SIG-M5 (cell line): ENCODE measurements at places on chromosomes 5 and 9.

GRCh38 chr5:36138900-36139683 lies 12.6 kb downstream of the LMBRD2 start:
- DNase-seq, result no peak

- DNase-seq, result no peak
These were observed 27.9 kb downstream of the AFAP1L1 start for GRCh38 chr5:149299451-149300054.

DNA sequence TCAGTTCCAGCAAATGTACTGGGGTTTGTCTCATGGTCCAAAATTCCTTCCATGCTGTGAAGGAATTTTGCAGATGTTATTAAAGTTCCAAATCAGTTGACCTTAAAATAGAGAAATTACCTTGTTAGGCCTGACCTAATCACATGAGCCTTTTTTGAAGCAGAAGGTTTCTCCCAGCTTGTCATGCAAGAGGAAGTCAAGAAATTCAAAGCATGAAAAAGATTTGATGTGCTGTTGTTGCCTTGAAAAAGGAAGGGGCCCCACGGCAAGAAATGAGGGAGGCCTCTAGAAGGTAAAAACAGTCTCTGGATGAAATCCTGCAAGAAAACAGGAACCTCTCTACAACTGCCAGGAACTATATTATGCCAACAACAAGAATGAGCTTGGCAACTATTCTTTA lies 24.2 kb upstream of the HAPLN1 start:
- DNase-seq, result peak; percentile 20

DNA sequence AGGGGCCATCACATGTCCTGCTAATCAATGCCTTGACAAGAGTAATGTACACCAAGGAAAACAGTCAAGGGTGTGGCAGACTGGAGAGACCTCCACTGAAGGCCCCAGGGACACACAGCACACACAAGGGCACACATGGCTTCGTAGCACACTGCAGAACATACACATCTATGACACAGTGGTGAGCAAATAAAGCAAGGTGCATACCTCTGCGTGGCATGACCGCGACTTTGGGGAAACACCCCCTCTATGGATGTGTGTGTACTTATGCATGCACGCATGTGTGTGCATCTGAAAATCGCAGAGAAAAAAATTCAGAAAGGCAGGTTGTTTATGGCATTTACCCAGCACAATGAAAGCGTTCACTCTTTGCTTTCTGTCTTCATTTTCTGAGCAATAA lies 20.5 kb downstream of the SEMA4D start:
- no peak for DNase-seq

DNA sequence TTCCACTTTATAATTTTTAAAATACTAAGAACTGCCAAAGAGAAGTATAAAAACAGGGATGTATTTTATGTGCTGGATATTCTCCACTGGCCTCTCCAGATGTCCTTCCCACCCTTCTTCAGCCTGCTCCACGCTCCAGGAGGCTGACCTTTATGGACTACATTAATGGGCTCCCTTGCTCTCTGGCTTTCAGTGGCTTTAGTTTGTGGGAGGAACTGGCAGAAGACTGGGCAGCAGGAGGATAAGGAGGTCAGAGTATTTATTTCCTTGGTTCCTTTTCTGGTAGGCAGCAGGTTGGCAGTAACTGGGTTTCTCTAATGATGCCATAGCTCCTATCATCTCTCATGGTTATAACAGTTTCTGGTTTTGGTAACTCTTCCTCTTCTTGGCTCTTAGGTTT lies 133.9 kb downstream of the PAM start:
- no peak for DNase-seq

GRCh38 chr5:102778478-102778877 lies 23.4 kb downstream of the PAM start:
- no peak for DNase-seq

- DNase-seq, result no peak
These were observed 312.5 kb upstream of the SEMA6A start for GRCh38 chr5:116887104-116887503.

- DNase-seq, result no peak
These were observed 73.0 kb upstream of the IL17B start for GRCh38 chr5:149452007-149452664.

DNA sequence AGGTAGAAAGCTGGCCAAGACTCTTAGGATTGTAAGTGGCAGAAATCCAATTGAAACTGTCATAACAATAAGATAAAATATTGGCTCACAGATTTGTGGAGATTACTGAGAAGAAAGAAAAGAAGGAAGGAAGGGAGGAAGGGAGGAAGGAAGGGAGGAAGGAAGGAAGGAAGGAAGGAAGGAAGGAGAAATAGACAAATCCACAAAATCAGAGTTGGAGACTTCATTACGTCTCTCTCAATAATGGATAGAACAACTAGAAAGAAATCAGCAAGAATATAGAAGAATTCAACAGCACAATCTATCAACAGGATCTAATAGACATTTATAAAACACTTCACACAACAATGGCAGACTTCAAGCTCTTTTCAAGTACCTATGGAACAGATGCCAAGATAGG lies 17.9 kb upstream of the PAM start:
- DNase-seq, result no peak

- no peak for DNase-seq
These were observed 29.0 kb downstream of the KLHL3 start for GRCh38 chr5:137706841-137707240.

DNA sequence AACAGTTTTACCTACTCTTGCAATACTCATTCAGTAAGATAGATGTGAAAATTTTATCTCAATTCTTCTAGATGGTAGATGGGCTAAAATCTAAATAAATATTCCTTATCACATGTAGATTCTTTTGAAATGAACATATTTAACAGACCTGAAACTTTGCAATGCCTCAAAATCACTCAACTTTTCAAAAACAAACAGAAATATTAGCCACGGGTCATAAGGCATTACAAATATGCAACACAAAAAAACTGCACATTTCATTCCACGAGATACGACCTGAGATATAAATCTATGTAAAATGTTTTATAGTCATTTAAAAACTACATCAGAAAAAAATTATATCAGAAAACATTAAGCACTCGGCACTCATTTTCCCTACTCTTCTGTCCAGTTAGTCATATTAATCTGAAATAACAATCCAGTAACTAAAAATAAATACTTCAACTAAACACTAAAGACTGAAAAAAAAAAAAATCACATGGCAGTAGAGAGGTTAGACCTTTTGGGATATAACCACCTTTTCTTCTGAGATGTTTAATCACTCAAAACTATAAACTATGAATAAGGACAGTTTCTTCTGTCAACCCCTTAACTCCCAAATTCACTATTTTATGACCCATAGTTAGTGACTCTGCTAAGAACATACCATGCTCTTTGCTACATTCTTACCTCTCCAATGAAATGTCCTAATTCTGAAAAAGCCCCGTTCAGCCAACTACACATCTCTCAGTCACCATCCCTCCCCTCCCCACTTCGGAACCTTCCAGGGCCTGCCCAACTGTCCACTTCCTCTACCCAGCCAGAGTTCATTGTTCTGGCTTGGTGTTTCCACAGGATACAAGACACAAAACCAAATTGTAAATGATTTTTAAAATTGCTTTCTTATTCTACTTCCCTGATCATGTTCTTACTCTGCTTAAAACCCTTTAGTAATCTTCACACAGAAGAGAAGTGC lies 6.4 kb downstream of the HOMER1 start:
- no peak for DNase-seq

DNA sequence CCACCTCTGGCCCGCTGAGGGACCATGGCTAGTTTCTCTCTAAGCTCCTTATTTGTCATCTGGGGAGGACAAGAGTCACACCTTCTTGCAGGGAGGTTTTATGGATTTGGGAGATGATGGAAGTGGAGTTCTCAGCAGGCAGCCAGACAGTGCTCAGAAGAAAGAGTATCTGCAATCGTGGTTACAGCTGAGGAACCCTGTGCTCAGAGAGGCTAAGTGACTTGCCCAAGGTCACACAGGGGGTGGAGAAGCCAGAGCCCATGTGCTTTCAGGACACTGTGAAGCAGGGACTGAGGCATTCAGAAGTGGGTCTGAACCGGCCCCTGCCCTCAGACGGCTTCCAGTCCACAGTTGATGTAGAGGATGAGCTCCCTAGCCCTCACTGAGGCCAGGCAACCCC lies 10.8 kb downstream of the PRRX2 start:
- DNase-seq, result no peak

DNA sequence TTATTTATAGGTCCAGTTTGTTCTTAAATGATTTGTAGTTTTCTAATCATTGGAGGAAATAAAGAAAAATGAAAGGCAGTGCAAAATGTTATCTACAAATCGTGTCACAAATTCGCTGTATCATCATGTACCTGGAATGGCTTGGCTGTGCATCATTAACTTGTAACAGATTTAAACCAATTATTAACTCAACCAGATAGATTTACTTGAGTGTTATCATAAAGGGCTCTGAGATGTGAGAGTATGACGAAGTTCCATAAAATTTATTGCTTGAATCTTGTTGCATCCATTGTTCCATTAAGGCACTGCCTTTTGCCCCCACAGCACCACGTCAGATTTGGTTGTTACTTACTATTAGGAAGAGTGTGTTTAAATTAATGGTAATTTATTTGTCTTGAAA lies 23.5 kb downstream of the PCSK5 start:
- DNase-seq, result no peak

DNA sequence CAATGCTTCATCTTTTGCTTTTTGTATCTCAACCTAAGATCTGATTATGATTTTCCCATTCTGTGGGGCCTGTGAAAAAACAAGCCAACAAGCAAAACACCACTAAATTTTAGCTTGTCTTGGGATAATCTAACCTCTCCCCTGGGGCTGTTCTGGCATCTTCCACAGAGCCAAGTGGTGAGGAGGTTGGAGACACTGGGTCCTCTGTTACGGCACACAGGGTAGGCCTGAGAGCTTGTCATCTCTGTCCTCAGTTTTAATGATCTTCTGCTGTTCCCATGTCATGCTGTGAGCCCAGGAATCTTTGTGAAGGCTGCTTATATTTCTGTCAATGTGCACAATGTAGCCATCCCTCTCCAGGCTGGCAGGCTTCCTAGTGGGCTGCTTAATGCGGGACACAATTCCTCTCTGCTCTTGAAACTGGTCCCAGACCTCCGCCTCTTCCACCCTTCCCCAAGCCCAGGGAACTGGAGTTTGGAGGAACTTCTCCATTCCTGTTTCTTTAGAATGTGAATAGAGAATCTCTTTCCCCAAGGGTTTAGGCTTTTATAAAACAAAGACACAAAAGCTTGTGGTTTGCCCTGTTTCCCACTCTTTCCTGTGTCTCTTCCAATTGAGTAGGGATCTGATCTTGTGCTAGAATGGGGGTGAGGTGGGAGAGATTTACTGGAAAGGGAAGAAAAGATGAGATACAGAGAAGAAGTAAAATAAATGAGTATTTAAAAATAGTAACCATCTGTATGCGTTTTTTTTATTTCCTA lies 30.9 kb upstream of the SEMA6A start:
- DNase-seq, result no peak

DNA sequence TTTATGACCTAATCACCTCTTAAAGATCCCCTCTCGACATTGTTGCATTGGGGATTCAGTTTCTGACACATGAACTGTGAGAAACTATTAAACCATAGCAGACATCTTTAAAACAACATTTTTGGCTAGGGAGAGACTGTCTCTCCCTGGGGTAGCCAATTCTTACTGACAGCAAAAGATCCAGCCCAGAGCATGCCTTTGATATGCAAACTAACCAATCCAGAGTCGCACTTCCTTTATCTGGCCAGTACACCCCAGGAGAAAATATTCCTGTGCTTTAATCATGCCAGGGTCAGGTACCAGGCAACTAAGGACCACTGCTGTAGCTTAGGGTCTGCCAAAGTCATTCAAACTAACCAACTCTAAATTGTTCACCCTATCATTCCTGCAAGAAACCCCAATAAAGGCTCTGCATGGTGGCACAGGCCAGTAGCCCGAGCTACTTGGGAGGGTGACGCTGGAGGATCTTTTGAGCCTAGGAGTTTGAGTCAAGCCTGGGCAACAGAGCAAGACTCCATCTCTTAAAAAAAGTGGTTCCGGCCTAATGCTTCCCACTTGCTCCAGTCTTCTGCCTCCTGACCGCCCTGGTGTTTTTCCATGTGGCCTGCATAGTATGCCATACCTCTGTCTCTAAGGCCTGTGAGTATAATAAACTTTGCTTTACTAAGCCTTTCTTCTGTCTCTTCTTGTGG lies 62.3 kb upstream of the DAPK1 start:
- no peak for DNase-seq

GRCh38 chr5:114411380-114411931 lies 49.6 kb downstream of the KCNN2 start:
- no peak for DNase-seq

GRCh38 chr5:8247049-8247899 lies 378.3 kb downstream of the MTRR start:
- no peak for DNase-seq

DNA sequence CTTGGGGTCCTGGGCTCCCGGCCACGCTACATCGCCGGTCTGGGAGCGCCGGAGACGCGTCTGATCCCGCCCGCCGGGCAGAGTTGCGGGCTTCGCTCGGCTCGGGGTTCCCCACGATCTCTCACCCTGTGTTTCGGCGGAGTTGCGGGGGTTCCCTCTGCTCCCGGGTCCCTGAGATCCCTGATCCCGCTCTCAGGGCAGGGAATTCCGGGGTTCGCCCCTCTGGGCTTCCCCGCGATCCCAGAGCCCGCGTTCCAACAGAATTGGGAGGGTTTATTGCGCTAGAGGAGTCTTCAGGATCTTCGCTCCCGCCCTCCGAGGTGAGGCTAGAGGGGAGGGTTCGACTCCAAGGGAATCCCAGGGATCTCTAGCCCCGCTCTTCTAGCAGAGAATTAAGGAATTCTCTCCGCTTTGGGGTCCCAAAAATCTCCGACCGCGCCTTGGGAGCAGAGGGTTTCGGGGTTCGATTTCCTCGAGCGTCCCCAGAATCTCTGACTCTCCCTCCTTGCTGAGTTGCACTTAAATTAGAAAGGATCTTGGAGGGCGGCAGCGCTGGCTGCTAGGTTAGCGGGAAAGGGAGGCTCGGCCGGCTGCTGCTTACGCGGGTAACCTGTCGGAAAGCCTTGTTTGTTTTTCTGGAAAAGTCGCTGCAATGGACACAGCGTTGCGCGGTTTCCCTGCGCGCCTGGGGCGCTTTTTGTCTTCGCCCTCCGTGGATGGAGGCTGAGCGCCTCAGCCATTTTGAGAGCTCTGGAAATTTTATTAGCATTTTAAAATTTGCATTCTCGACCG lies 1.3 kb downstream of the DMRT1 start:
- DNase-seq, result no peak

DNA sequence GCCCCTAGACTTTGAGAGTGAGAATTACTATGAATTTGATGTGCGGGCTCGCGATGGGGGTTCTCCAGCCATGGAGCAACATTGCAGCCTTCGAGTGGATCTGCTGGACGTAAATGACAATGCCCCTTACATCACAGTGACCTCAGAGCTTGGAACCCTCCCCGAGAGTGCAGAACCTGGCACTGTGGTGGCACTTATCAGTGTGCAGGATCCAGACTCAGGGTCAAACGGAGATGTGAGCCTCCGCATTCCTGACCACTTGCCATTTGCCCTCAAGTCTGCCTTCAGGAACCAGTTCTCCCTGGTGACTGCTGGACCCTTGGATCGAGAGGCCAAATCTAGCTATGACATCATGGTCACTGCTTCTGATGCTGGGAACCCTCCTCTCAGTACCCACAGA lies 1.3 kb downstream of the PCDHGC4 start:
- no peak for DNase-seq
